ENCODE measurements at places on chromosomes 7 and 10.

DNA sequence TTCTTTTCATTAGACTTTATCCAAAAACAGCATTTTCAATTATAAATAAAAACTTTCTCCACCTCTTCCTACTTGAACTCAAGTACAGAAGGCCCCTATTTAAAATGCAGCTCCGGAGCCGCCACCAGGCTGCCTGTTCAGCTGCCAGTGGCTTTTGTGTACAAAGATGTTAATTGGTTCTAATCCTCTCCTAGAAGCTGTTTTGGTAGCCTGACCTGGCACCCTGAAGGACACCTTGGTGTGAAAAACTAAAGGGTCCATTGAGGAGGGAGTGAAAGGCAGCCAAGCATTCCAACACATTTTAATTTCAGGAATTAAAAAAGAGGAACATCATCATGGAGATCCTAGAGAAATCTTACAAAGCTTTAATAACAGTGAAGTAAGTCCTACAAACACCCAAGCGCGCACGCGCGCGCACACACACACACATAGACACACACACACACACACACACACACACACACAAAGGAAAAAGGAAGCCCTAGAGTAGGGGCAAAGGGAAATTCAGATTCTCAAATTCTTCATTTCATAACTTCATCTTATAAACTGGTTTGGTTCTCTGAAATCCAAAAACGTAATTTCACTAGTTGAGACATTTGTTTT is 41.4 kb downstream of the VAX1 start:
- H3K4me3 ChIP-seq = no peak overlapping the region
- peaks cover 29% of the 10 kb centered on the region for H3K4me1 ChIP-seq
- H3K36me3 ChIP-seq = no peaks in the 10 kb centered on the region
- DNase-seq = no peak
- H3K27me3 ChIP-seq = no peaks in the 10 kb centered on the region

DNA sequence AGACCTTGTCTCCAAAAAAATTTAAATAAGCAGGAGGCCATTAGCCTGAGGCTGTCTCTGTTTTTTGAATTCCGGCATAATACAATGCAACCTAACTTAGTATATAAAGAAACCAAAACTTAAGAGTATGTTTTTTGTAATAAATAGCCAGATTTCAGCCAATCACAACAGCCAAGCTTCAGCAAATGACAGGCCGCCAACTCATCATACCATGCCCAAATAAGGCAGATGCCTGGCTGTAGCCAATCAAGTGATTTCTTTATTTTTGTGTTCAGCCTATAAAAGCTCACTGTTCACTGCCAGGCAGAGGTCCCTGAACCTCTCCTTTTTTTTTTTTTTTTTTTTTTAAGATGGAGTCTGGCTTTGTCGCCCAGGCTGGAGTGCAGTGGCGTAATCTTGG is 12.7 kb upstream of the PURB start:
- H3K4me3 ChIP-seq = no peak overlapping the region
- DNase-seq = no peak
- H3K27ac ChIP-seq = no peak overlapping the region
- H3K4me1 ChIP-seq = peaks cover 3% of the 10 kb centered on the region

- DNase-seq = no peak
- H3K27ac ChIP-seq = no peak overlapping the region
- peaks cover 14% of the 10 kb centered on the region for H3K36me3 ChIP-seq
- peaks cover 9% of the 10 kb centered on the region for H3K27me3 ChIP-seq
- peaks cover 18% of the 10 kb centered on the region for H3K4me1 ChIP-seq
- no peak overlapping the region for H3K4me3 ChIP-seq
These were observed 27.3 kb upstream of the PWWP2B start for GRCh38 chr10:132369636-132370185.

GRCh38 chr10:34786464-34786863 is 28.6 kb downstream of the PARD3 start:
- no peak overlapping the region for H3K27ac ChIP-seq
- H3K4me3 ChIP-seq = no peak overlapping the region
- DNase-seq = no peak
- peaks cover 20% of the 10 kb centered on the region for H3K4me1 ChIP-seq
- H3K36me3 ChIP-seq = no peaks in the 10 kb centered on the region
- no peaks in the 10 kb centered on the region for H3K27me3 ChIP-seq

- H3K4me3 ChIP-seq = no peak overlapping the region
- H3K27me3 ChIP-seq = no peaks in the 10 kb centered on the region
- no peak overlapping the region for H3K27ac ChIP-seq
- no peak for DNase-seq
- H3K36me3 ChIP-seq = peaks cover 4% of the 10 kb centered on the region
These were observed 196.8 kb downstream of the ADRA2A start for GRCh38 chr10:111273635-111274034.

- no peaks in the 10 kb centered on the region for H3K27me3 ChIP-seq
- no peak overlapping the region for H3K4me3 ChIP-seq
- DNase-seq = no peak
- H3K36me3 ChIP-seq = no peaks in the 10 kb centered on the region
- no peak overlapping the region for H3K27ac ChIP-seq
These were observed 160.3 kb downstream of the SNX10 start for GRCh38 chr7:26451997-26452396.

GRCh38 chr7:46123756-46124343 is 202.8 kb upstream of the IGFBP3 start:
- no peaks in the 10 kb centered on the region for H3K36me3 ChIP-seq
- H3K27me3 ChIP-seq = peaks cover 1% of the 10 kb centered on the region
- no peak overlapping the region for H3K27ac ChIP-seq
- no peak for DNase-seq
- no peaks in the 10 kb centered on the region for H3K4me1 ChIP-seq

- DNase-seq = no peak
- peaks cover 18% of the 10 kb centered on the region for H3K36me3 ChIP-seq
- peaks cover 14% of the 10 kb centered on the region for H3K27me3 ChIP-seq
- H3K4me3 ChIP-seq = no peak overlapping the region
These were observed 13.1 kb downstream of the GPER1 start for GRCh38 chr7:1100834-1101562.

DNA sequence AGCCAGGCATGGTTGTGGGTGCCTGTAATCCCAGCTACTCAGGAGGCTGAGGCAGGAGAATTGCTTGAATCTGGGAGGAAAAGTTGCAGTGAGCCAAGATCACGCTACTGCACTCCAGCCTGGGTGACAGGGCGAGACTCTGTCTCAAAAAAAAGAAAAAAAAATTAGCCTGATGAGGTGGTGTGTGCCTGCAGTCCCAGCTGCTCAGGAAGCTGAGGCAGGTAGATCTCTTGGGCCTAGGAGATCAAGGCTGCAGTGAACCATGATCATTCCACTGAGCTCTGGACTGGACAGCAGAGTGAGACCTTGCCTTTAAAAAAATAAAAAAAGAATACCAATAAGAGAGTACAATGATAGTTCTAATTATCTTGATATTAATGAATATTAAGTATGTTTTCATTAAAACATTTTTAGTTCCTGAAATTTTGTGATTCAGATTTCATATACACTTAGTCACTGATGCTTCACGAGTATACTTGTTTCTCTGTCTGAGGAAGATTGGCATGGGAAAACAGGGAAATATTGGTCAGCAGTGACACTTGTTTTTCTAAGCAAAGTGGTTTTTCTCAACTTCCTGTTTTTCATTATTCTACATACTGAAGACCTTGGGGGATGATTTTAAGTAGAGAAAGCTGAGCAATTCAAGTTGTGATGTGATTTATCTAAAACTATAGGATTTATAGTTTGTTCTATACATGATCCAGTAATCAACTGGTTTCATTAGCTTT is 76.8 kb downstream of the ADK start:
- peaks cover 8% of the 10 kb centered on the region for H3K4me1 ChIP-seq
- no peak for DNase-seq
- peak overlapping the region; percentile 90 for H3K27ac ChIP-seq
- H3K4me3 ChIP-seq = no peak overlapping the region

GRCh38 chr7:10588084-10588483 is 385.6 kb upstream of the PHF14 start:
- no peaks in the 10 kb centered on the region for H3K27me3 ChIP-seq
- H3K4me3 ChIP-seq = no peak overlapping the region
- DNase-seq = no peak
- no peak overlapping the region for H3K27ac ChIP-seq
- H3K36me3 ChIP-seq = no peaks in the 10 kb centered on the region

GRCh38 chr7:11592699-11593098 is 239.3 kb downstream of the THSD7A start:
- H3K27ac ChIP-seq = peak overlapping the region; percentile 49
- no peaks in the 10 kb centered on the region for H3K27me3 ChIP-seq
- H3K4me3 ChIP-seq = no peak overlapping the region
- peaks cover 19% of the 10 kb centered on the region for H3K36me3 ChIP-seq

GRCh38 chr7:143381427-143382125 is 431 bp downstream of the ZYX start:
- peaks cover 12% of the 10 kb centered on the region for H3K36me3 ChIP-seq
- peaks cover 19% of the 10 kb centered on the region for H3K4me1 ChIP-seq
- peaks cover 17% of the 10 kb centered on the region for H3K27me3 ChIP-seq
- H3K27ac ChIP-seq = no peak overlapping the region

GRCh38 chr7:135449436-135449835 is 60.5 kb downstream of the CNOT4 start:
- DNase-seq = no peak
- H3K27ac ChIP-seq = no peak overlapping the region
- H3K4me1 ChIP-seq = peaks cover 7% of the 10 kb centered on the region
- H3K27me3 ChIP-seq = peaks cover 1% of the 10 kb centered on the region
- no peaks in the 10 kb centered on the region for H3K36me3 ChIP-seq

- peak overlapping the region; percentile 79 for H3K27ac ChIP-seq
- DNase-seq = no peak
- peaks cover 4% of the 10 kb centered on the region for H3K36me3 ChIP-seq
- H3K27me3 ChIP-seq = no peaks in the 10 kb centered on the region
- no peak overlapping the region for H3K4me3 ChIP-seq
- peaks cover 12% of the 10 kb centered on the region for H3K4me1 ChIP-seq
These were observed 89.4 kb downstream of the ITGA8 start for GRCh38 chr10:15630353-15630752.

GRCh38 chr10:80506189-80506575 is 31.5 kb upstream of the SH2D4B start:
- DNase-seq = no peak
- no peak overlapping the region for H3K4me3 ChIP-seq
- H3K27ac ChIP-seq = peak overlapping the region; percentile 70

DNA sequence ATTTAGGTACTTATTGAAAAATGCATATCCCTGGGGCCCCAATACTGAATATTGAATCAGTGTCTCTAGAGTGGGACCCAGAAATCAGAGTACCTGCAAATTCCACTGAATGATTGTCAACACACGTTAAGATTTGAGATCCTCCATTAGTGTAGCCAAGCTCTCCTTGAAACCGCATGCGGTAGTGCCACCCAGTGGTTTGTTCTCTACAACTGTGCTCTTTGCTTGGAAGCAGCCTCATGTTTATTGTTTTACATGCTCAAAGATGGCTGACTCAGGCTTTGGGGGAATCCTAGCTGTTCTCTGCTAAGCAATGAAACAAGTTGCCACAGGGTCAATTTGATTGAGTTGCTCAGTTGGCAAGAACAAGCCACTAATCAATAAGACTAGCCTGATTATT is 340.2 kb upstream of the CELF2 start:
- no peaks in the 10 kb centered on the region for H3K36me3 ChIP-seq
- H3K4me1 ChIP-seq = no peaks in the 10 kb centered on the region
- H3K27ac ChIP-seq = no peak overlapping the region
- no peak overlapping the region for H3K4me3 ChIP-seq
- H3K27me3 ChIP-seq = no peaks in the 10 kb centered on the region
- peak; percentile 72 for DNase-seq

- peaks cover 4% of the 10 kb centered on the region for H3K4me1 ChIP-seq
- H3K36me3 ChIP-seq = no peaks in the 10 kb centered on the region
- no peak for DNase-seq
- H3K27me3 ChIP-seq = peaks cover 3% of the 10 kb centered on the region
- H3K4me3 ChIP-seq = no peak overlapping the region
These were observed 31.3 kb upstream of the TRIL start for GRCh38 chr7:28989211-28989980.

DNA sequence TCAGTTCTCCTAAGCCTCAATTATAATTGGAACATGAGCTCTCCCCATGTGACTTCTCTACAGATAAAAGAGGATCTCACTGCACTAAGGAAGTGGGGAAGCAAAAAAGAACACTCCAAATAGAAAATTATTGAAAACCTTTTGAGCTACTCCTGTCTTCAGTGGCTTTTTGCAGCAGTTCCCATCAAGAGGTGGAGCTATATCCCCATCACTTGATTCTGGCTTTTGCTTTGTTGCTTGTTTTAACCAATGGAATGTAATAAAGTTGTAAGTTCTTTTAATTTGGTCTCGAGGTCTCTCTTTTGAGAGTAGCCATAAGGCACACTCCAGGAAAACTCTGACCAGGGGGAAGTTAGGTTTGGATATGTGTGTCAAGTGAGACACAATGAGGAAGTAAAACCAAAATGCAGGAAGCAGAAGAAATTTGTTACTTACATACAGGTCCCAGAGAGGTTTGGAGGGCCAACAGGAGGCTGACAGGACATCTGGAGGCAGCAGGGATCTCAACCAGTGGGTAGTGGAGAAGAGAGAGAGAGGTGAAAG is 569.4 kb downstream of the HTR7 start:
- H3K4me3 ChIP-seq = no peak overlapping the region
- H3K4me1 ChIP-seq = peaks cover 6% of the 10 kb centered on the region
- DNase-seq = no peak
- no peak overlapping the region for H3K27ac ChIP-seq
- H3K27me3 ChIP-seq = no peaks in the 10 kb centered on the region
- no peaks in the 10 kb centered on the region for H3K36me3 ChIP-seq

GRCh38 chr10:123194056-123194455 is 39.9 kb downstream of the BUB3 start:
- H3K27ac ChIP-seq = no peak overlapping the region
- H3K4me3 ChIP-seq = no peak overlapping the region
- peaks cover 3% of the 10 kb centered on the region for H3K27me3 ChIP-seq
- no peaks in the 10 kb centered on the region for H3K4me1 ChIP-seq
- DNase-seq = no peak

- no peaks in the 10 kb centered on the region for H3K4me1 ChIP-seq
- no peak overlapping the region for H3K27ac ChIP-seq
- no peak for DNase-seq
- peaks cover 4% of the 10 kb centered on the region for H3K36me3 ChIP-seq
These were observed 175.7 kb upstream of the AUTS2 start for GRCh38 chr7:69422574-69422985.

- DNase-seq = no peak
- H3K4me3 ChIP-seq = no peak overlapping the region
- H3K27me3 ChIP-seq = no peaks in the 10 kb centered on the region
- H3K27ac ChIP-seq = no peak overlapping the region
- no peaks in the 10 kb centered on the region for H3K36me3 ChIP-seq
These were observed 114.2 kb downstream of the C10orf105 start for GRCh38 chr10:71605263-71605962.

DNA sequence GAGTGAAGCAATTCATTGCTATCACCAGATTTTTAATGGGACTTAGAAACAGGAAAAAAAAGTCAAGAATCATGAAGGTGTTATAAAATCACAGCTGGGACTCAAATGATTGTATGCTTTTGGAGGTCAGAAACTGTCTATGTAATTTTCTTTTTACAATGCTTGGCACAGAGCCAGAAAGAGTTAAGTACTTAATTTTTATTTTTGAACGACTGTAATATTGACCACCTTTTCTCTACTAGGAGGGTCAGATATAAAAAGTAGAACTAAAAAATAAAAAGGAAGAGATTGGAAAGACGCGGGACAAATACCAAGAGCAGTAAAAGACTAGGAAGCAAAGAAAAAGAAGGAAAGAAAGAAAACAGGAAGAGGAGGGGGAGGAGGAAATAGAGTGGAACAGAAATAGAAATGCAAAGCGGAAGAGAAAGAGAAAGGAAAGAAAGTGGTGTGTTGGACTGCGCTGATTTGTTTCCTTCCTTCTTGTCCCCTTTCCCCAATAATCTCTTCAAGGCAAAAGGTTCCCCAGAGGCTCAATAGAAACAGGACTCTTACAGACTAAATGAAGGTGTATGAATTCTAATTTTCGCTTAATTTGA is 23.2 kb upstream of the C1GALT1 start:
- H3K4me1 ChIP-seq = peaks cover 14% of the 10 kb centered on the region
- no peak overlapping the region for H3K27ac ChIP-seq
- DNase-seq = no peak
- peaks cover 1% of the 10 kb centered on the region for H3K27me3 ChIP-seq
- no peak overlapping the region for H3K4me3 ChIP-seq
- no peaks in the 10 kb centered on the region for H3K36me3 ChIP-seq

Measured in endothelial cell (in vitro differentiated cells).